RKO (cell line): ENCODE measurements at places on chromosomes 5 and 9.

- DNase-seq = no peak
Observed at GRCh38 chr5:149409268-149409948, 30.3 kb upstream of the IL17B start.

DNA sequence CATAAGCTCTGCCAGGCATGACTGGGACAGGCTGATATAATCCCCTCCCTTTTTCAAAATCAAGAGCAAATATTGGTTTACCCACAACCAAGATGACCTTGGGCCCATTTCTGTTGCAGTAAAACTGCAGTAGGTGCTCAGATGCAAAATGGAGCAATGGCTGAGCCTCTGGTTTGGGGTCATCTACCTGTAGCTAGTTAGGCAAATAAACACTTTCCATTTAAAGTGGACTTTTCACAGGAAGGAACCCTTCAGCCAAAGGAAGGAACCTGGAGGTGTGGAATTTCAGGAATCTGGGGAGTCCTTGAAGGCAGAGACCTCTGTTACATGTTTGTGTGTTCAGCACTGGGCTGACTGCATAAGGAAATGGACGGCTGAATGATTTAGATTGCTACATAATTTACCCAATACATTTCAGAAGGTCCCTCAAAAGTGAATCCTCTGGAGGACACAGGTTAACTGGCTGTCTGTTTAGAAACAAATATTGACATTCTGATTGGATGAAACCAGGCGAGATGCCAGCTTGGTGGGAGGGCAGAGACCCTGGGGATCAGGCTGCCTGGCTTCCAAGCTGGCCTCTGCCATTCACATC lies 170.1 kb upstream of the ZNF618 start:
- no peak for DNase-seq

GRCh38 chr5:109971968-109972367 lies 282.2 kb downstream of the MAN2A1 start:
- DNase-seq = no peak

DNA sequence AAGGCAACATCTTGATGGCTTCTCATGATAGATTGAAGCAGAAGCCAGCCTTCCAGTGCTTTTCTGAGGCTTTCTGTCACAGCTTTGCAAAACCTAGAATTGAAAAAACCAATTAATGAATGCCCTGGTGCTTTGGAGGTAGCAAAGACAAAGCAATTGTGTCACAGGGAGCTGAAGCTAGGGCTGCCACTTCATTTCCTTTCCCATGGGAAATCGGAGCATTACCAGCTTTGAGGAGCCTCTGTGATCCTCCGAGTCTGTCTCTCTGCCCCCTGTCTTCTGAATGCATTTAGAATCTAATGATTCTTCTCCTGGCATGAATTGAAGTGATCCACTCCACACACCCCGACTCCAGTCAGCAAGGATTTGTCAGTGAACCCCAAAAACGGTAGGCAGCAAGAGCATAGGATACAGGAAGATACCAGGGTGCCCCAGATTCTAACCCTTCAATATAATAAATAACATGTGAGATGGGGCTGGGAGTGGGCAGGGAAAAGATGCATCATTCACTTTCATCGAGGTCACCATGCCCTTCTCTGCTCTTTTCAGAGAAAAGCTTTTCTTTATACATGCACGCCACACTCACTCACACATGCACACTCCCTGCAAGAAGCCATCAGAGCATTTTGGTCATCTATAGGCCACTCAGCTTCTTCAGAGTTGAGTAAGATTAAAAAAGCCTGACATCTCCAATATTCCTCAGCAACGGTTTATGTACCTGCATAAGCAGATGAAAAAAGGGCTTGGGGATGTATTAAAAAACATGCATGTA lies 247.7 kb upstream of the ZNF462 start:
- DNase-seq = no peak

- DNase-seq = no peak
Observed at GRCh38 chr5:9519537-9519936, 26.3 kb downstream of the SEMA5A start.

DNA sequence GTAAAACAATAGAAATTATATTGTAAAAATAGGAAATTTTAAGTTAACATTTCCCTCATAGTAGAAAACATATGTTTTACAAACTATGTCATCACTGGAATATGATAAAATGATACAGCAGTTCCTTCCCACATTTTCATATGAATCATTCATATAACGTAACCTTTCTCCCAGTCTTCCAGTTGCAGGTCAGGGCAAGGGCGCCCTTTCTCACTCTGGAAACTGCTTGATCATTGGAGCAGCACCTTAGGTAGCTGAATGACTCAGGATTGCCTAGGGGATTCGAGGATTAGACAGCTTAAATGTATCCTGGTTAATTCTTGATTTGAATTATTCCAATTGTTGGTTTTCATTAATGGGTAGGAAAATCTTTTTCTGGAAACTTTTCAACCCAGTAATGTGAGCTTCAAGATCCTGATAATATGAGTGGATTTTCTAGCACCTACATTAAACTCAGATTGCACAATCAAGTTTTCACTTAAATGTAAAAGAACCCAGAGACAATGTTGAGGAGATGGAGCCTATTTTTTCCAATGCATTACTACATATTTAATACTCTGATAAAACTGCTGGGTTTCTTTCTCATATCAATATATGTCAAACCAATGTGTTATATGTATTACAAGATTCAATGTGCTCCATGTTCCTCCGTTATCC lies 32.6 kb upstream of the ANXA1 start:
- DNase-seq = peak; percentile 35

- no peak for DNase-seq
Observed at GRCh38 chr9:125227761-125228160, 13.4 kb downstream of the HSPA5 start.

- DNase-seq = no peak
Observed at GRCh38 chr5:84628918-84629317, 244.2 kb upstream of the EDIL3 start.

DNA sequence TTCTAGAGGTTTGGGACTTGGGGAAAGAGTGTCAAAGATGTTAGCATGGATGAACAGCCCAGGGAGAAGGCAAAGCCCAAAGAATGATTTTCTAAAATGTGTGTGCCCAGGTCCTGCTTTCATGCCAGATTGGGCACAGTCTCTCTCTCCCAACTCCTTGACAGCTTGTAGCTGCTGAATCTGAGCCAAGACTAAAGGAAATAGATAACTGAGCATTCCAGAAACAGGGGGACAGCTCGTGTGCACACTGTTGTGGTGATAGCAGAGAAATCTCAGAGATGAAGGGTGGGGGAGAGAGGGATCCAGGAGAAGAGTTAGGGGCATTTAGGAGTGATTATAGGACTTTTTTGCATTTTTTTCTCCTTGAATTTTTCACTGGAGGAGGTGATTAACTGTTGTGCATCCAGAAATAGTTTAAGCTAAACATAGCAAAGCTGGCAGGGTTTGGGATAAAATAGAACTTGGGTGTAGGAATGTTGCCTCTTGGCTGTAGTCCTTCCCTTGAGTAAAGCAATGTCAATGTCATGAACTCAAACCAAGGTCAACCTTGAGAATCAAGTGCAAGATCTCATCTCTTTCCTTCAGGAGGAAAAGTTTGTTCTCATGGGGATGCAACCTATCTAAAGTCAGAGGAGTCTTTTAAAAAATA lies 245.9 kb downstream of the SH3GL2 start:
- no peak for DNase-seq

- DNase-seq = no peak
Observed at GRCh38 chr5:121285801-121286521, 565.7 kb upstream of the FTMT start.

DNA sequence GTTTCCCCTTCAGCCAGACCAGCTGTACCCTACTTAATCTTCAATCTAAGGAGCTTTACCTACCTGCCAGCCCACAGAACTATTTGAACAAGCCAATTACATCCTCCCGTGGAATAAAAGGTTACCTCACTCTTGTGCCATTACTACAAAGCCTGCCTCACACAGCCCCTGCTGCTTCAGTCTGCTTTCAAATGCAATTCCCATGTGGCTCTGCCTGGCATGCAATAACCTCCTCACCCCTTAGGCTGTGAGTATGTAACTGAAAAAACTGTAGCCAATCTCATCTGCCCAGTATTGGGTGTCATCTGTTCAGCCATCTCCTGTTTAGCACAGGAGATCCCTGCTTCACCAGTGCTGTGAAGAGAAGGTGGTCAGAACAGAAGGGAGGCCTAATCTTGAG lies 6.1 kb upstream of the GCNT1 start:
- no peak for DNase-seq

DNA sequence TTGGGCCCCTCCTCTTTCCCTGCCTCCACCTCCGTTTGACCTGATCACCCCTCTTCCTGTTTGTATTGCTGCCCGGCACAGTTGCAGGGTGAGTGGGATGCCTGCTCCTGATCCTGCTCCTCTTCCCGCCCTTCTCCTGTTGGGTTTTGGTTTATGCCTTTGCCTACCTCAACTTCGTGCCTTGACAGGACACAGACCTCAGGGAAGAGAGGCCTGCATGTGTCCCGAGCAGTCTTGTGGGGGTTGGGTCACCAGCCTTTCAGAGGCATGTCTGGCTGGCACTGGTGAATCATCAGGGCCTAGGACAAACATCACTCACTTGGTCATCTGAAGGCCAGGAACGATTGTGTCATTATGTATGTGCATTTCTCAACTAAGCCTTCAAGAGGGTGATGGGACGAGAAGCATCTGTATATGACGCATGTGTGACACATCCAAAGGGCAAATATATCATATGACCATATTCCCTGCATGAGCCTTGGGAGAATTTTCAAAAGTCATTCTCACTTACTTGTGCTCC lies 56.9 kb downstream of the NPR3 start:
- peak; percentile 85 for DNase-seq

- DNase-seq = no peak
Observed at GRCh38 chr5:33309536-33310345, 131.0 kb upstream of the TARS1 start.

DNA sequence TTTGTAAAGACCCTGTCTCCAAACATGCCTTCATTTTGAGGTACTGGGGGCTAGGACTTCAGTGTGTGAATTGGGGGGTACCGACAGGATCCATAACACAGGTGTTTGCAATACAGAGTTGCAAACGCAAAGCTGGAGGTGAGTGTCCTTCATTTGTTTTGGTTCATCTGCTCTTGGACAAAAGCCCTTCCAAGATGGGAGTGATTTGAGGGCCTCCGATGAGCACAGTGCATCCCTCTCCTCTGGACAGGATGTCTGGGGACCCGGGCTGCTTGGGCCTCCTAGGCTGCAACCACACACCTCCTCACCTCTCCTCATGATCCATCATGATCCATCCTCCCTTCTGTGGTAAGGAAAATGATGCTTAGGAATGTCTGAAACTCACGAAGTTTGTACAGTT lies 23.8 kb downstream of the FGD3 start:
- DNase-seq = no peak

- DNase-seq = no peak
Observed at GRCh38 chr5:16987776-16988175, 51.7 kb upstream of the MYO10 start.

- DNase-seq = no peak
Observed at GRCh38 chr9:127386981-127387380, 10.0 kb upstream of the SLC2A8 start.

- no peak for DNase-seq
Observed at GRCh38 chr9:16092142-16093091, 539.6 kb downstream of the CCDC171 start.

- no peak for DNase-seq
Observed at GRCh38 chr5:139694556-139695177, 46.5 kb downstream of the CXXC5 start.

DNA sequence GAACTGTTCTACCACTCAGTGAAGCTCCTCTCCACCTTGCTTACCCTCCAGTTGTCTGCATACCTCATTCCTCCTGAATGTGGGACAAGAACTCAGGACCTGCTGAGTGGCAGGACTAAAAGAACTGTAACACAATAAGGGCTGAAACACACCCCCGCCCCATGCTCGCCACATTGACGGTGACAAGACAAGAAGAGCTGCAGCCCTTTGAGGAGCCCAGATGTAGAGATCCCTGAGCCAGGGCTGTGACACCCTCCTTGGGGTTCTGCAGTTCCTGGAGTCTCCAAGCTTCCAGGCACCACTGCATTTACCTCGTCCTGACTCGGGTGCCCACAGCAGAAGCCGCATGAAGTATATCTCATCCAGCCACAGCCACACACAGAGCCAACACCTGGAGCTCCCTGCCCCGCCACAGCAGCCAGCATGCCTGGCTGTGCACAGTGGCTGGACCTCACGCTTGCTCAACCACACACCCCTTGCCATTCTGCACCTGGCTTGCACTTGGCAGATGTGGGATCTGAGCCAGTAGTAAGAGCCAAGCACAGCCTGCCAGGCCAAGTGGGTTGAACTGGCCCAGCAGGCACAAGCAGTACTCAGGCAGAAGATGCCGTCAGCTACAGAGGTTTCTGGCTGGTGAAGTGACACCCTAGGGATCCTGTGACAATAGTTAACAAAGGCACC lies 166.1 kb downstream of the RNF180 start:
- no peak for DNase-seq

- DNase-seq = no peak
Observed at GRCh38 chr5:61339764-61340163, 7.7 kb downstream of the ZSWIM6 start.
